Smooth muscle cell of the umbilical artery (primary cell): ENCODE measurements at places on chromosomes 3 and 15. TPM values are rescaled to one million over a fixed set of nuclear protein-coding genes. Genes with fewer than 3 reads are reported as not detected.

Gene ASB14
- total RNA-seq = 0.05 TPM in 1 of 2 replicates, not detected in the other

Gene TRH
- total RNA-seq = not detected in 2 replicates

Gene NXPE3
- total RNA-seq = 27.3 and 39.5 TPM in 2 replicates

Gene HCN4
- total RNA-seq = not detected in 2 replicates

Gene LMOD3
- not detected in 2 replicates for total RNA-seq

Gene GOLGA6B
- not detected in 2 replicates for total RNA-seq

Gene CHRFAM7A
- total RNA-seq = under 0.01 TPM in 1 of 2 replicates, not detected in the other

Gene P3H2
- 12.5 and 24.8 TPM in 2 replicates for total RNA-seq

Gene CXCR6
- not detected in 2 replicates for total RNA-seq

Gene CFAP20DC
- total RNA-seq = 1.8 and 2.7 TPM in 2 replicates

Gene P2RY14
- not detected in 2 replicates for total RNA-seq

Gene LRRC31
- total RNA-seq = not detected in 2 replicates

Gene RTP3
- total RNA-seq = not detected in 2 replicates

Gene FOXB1
- total RNA-seq = not detected in 2 replicates

Gene CIB1
- 30.3 and 33.3 TPM in 2 replicates for total RNA-seq

Gene ERC2
- under 0.01 and 0.42 TPM in 2 replicates for total RNA-seq
